ELF-1 (cell line): ENCODE measurements at places on chromosomes 4 and X.

- DNase-seq, result peak; percentile 20
Measured at GRCh38 chr4:83112678-83113428, 1.7 kb downstream of the PLAC8 start.

DNA sequence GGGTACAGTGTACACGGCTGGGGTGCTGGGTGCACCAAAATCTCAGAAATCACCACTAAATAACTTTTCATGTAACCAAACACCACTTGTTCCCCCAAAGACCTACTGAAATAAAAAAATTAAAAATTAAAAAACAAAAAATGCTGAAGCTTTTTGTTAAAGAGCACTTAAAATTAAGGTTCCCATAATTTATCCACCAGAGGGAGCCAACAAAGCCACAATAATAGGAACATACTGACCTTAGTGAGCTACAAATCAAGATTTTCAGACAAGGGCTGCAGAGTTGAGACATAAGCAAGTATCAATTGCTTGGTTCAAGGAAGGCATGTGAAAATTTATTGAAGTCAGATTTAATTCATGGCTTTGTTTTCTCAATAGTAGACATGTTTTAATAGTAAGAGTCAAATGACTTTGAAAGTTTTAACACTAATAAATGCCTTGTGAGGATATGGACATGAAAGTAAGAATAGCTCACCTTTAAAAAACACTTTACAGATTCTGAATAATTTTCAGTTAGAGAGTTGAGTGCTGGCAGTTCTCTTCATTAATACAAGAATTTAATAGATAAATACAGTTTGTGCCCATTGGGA lies 43.0 kb upstream of the SCOC start:
- DNase-seq, result no peak

GRCh38 chr4:661881-662761 lies 12.0 kb downstream of the ATP5ME start:
- no peak for DNase-seq

DNA sequence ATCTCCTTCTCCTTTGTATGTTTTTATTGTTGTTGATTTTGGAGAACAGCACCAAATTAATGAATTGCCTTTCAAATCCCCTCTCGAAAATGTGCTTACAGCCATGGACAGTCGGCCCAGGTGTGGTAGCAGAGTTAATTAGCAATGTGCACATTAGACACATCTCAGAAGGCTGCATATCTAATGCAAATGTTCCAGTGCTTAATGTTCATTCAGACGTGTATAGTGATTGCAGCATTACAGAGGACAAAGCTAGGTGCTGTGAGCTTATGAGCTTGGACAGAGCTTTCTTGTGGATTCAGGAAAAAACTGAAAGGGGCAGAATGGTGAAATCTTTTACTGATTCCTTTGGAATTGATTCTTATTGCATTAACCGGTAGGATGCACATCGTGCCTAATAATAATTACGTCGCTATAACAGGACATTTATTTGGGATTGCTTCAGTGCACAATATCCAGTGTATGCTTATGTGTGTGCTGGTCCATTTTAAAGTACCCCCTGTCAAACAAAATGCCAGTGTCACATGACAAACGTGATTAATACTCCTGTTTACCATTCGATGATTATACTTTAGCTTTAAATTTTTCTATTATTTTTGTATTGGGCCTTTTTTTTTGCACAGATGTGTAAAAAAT lies 552.9 kb upstream of the EPHA5 start:
- DNase-seq, result no peak

DNA sequence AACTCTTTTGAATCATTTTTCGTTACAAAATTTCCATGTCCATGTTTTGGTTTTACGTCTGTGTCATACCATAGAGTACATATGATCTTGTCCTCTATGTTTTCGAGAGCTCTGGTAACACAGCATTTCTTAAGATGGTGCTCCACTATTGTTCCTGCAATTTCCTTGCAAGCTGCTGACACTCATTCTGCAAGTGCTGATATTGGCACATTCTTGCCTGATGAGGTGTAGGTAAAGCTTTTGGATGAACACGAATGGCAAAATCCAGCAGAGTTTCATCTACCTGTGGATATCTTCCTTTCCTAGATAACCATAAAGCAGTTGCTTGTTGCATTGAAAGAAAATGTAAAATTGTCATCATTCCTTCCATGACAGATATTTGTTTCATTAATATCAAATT lies 41.3 kb downstream of the MAGEB17 start:
- DNase-seq, result no peak

DNA sequence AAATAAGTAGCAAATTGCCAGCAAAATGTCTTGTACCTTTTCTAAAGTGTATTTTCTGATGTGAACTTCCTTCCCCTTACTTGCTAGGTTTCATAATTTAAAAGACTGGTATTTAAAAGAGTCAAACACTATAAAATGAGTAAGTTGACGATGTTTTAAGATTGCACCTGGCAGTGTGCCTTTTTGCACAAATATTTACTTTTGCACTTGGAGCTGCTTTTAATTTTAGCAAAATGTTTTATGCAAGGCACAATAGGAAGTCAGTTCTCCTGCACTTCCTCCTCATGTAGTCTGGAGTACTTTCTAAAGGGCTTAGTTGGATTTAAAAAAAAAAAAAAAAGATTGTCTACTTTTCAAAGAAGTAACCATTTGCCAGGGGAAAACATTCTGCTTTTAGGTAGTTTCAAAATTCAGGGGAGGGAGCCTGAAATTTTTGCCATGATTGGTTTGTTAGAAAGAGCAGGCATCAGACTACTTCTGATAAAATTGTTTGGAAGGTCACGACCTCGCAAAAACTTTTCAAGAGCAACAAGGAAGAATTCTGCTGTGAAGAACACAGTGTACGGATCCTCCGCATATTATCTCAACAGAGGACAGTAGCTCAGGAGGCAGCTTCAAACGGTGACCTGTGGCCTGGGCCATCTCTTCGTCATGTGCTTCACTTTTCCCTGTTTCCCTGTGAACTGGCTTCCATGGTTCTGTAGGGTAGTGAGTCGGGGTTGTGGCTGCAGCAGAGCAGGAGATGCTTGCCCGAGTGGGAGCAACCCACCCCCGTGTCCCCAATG lies 66.1 kb downstream of the CDS1 start:
- no peak for DNase-seq

- no peak for DNase-seq
Measured at GRCh38 chr4:36304138-36304681, 22.8 kb downstream of the DTHD1 start.

DNA sequence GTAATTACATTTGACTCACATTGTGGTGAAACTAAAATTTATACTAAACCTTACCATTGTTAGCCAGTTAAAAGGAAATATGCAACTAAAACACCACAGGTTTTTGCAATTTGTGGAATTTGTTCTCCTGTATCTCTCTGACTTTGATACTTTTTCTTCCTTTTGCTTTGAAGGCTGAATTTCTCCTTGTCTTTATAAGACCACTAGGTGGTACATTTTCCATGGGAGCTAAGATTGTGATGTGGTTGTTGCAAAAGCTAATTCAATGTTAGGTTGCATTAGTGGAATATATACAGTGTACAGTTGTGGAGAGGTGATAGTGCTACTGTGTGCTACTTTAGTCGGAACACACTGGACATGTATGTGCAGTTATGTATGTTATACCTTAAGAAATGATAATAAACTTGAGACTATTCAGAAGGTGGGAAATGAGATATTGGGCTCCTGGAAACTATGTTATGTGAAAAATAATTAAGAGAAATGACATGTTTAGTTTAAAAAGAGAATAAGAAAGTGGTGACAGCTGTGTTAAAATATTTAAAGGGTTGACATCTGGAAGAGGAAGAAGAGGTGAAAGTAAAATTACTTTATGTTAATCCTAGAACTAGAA lies 70.3 kb downstream of the ARL9 start:
- DNase-seq, result no peak

- DNase-seq, result no peak
Measured at GRCh38 chr4:1151541-1151940, 20.8 kb downstream of the SPON2 start.

GRCh38 chrX:10395179-10395578 lies 225.2 kb downstream of the MID1 start:
- no peak for DNase-seq

DNA sequence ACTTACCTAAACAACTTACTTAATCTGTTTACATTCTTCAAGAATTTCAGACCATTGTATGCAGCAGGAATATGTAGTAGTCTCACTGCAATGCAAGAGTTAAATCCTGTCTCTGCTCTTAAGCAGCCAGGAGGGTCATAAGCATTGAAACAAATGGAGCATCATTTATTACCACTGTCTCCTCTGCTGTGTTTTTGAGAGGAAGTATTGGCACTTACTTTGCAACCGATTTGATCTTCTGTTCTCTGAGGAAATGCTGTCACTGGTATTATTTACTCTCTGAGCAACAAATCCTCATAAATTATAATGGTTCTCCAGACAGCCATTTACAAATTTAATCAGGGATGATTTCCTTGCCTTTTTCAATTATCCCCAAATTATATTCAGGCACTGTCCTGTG lies 1367.1 kb downstream of the STIM2 start:
- no peak for DNase-seq

GRCh38 chr4:16750216-16750615 lies 148.2 kb downstream of the LDB2 start:
- no peak for DNase-seq

GRCh38 chrX:39725114-39725513 lies 372.6 kb downstream of the BCOR start:
- DNase-seq, result no peak

GRCh38 chr4:100147198-100147597 lies 43.1 kb downstream of the DDIT4L start:
- no peak for DNase-seq

DNA sequence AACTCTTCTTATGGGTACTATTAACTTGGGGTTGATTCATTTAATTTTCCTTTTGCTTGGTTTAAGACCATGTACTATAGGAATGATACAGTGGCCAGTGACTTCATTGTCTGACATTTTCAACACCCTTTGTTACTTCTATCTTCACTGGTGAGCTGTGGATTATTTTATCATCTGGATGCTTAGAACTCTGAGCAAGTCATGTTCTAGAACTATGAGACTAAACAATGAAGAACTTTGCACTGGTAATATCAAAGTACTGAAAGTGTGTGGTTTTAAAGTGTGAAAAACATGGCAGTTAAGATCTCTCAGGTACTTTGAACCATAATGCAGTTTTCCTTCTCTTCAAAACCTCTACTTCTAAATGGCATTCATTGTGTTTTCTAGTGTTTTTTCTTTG lies 47.8 kb downstream of the MAP7D3 start:
- no peak for DNase-seq

DNA sequence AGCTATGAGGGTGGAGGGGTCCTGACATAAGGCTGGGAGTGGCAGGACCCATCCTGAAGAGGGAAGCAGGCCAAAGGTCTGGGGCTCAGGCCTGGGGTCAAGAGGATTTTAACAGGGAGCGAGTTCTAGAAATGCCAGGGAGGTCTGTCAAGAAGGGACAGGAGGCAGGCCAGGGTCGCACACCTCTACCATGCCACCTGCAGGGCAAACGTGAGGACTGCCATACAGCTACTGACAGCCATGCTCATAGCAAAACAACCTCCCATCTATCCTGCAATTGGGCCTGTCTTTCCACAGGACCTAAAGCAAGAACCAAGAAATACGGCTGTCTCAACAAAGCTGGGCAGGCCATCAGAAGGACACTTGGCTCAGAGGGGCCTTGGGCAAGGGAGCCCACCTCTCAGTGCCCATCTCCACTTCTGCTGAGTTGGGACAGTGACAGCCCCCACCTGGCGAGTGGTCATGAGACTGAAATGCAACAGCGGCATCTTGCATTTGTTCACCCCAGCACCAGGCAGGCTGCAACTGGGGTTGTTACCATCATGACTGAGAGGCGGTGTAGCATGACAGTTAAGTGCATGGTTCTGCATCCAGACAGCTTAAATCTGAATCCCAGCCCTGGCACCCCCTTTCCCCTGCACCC lies 92.7 kb downstream of the WFS1 start:
- peak; percentile 37 for DNase-seq

DNA sequence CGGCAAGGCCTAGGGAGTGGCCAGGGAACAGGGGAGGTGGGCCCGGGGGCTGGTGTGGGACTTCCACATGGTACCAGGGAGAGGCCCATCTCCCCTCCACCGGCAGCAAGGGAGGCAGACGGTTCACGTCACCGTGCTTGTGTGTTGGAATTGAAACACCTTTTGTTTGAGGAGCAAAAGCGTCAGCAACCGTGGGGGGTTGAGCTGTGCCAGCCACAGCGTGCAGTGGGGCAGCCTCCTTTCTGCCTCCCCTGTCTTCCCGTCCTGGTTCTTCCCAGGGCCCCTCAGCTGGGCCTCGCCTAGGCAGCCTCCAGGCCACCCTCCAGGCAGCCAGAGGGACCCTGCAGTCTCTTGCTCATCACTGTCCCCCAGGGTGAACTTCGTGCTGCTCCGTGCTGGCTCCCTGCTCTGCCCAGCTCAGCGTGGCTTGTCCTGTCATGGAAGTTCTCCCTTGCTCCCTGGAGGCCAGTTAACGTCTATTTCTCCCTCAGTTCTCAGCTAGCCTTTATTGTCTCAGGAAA lies 32.1 kb upstream of the HGFAC start:
- no peak for DNase-seq

DNA sequence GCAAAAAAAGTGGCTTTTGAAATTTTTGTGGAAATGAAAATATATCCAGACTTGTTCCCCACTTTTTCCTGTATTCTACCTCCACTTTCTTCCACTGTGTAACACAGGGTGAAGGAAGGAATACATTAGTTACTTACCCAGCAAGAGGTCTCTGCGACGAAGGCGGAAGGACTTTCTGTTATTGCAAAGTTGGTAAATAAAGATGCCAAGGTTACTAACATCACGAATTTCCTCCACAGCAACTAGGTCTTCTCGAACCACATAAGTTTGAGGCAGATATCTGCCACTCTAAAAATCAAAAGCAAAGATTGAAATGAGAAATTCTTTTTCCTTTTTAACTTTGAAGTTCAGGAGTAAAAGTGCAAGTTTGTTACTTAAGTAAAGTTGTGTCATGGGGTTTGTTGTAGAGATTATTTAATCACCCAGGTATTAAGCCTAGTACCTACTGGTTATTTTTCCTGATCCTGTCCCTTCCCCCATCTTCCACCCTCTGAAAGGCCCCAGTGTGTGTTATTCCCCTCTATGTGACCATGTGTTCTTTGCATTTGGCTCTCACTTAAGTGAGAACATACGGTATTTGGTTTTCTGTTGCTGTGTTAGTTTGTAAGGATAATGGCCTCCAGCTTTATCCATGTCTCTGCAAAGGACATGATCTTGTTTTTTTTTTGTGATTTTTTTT lies 5.8 kb downstream of the ITM2A start:
- no peak for DNase-seq
